CD4-positive, alpha-beta T cell treated with Interleukin-4 for 4 hours (primary cell): ENCODE measurements at places on chromosomes 4 and X.

DNA sequence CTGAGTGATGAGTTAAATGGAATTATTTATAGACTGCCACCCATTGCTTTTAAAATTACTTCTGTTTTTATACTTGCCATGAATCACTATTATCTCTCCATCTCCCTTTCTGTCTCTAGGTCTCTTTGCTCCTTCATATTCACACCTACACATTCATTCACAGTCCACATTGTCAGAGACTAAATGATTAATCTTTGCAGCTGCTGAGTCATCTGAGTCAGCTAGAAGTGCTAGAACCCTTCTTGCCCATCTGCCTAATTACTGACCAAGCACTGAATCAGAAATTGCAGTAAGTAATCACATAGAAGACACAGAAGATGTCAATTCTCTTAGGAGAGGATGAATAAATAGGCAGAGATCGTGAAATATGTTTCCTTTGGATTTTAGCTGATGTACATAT lies 31.6 kb upstream of the RPS6KA6 start:
- DNase-seq: no peak

- DNase-seq: no peak
Measured at GRCh38 chr4:68021185-68021584, 57.9 kb upstream of the TMPRSS11A start.

DNA sequence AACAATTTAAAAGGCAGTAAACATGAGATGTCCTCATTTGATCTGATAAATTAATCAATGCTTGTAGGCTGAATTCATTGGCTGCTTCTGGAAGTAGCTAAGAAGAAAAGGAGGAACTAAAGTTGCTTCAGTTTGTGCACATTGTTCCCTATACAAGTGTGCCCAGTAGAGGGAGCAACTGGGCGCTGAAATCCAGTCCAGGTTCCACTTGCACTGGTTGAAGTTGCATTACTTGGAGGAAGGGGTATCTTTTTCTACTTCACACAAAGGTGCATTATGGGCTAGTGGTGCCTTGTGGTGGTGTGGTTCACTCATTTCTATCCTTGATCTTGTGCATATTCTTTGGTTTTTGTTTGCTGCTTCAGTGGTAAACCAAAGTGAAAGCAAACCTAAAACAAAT lies 67.9 kb upstream of the SOX3 start:
- DNase-seq: peak; percentile 0

GRCh38 chr4:63211776-63212479 lies 1197.3 kb downstream of the TECRL start:
- no peak for DNase-seq

DNA sequence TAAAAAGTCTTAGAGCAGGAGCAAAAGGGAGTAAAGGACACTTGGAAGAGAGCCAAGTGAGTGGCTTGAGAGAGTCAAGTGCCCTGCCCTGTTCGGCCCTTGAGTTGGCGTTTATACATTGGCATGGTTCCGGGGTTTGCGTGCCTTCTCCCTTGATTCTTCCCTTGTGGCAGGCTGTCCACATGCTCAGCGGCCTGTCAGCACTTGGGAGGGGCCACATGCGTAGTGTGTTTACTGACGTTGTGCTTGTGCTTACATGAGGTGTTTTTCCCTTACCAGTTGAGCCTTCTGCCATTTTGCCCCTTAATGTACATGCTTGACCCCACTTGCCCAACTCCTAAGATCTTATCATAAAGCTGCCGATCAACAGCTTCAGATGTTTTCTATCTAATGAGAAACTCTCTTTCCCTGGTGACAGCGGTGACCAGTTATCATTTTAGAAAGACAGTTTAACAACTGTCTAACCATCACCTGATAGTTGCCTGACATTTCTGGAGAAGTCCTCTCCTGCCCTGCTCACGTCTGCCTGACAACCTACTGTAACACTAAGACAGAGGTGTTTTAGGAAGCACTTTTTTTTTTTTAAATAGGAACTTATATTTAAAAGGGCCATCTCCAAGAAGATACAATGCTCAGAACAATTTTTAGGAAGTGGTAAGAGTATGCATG lies 49.5 kb upstream of the GC start:
- no peak for DNase-seq

- DNase-seq: no peak
Measured at GRCh38 chr4:147477439-147477838, 3.5 kb upstream of the EDNRA start.

GRCh38 chr4:182918791-182919302 lies 1.7 kb upstream of the DCTD start:
- peak; percentile 59 for DNase-seq

DNA sequence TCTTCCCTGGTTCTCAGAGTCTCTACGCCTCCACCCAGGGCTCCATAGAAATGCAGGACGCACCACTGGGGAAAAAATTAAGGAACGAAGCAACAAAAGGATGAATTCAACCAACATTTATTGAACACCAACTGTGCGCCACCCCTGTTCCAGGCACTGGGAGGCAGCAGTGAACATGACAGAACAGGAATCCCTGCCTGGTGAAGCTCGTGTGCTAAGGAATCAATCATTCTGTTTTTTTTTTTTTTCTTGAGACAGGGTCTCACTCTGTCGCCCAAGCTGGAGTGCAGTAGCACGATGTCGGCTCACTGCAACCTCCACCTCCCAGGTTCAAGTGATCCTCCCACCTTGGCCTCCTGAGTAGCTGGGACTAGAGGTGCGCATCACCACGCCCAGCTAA lies 1.9 kb upstream of the FTSJ1 start:
- no peak for DNase-seq

GRCh38 chrX:134746410-134746785 lies 88.1 kb upstream of the PLAC1 start:
- no peak for DNase-seq

- DNase-seq: peak; percentile 13
Measured at GRCh38 chr4:146522869-146523205, 1.1 kb upstream of the SLC10A7 start.

- no peak for DNase-seq
Measured at GRCh38 chrX:2609431-2610238, 81.5 kb upstream of the CD99 start.

- no peak for DNase-seq
Measured at GRCh38 chr4:1608196-1608820, 75.8 kb downstream of the FAM53A start.

- no peak for DNase-seq
Measured at GRCh38 chr4:144589512-144589911, 56.4 kb upstream of the HHIP start.

DNA sequence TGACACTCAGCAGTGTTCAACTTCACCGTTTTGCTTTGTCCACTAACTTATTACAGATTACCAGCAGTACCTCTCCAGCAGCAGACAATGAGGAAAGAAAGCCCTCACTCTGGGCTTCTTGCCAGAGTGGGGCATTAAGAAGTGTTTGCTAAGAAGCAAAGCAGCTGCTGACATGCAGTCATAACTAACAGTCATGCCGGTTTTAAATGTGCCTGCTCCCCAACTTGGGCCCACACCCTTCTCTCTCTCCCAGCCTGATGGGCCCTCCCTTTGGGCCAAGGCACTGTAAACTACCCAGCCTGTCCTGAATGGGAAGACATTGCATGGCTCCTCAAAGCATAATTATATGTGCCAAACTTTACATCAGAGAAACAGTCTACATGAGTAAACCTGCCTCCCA lies 54.6 kb upstream of the HHIP start:
- no peak for DNase-seq
